ENCODE measurements at places on chromosomes 11 and 22. TPM values are rescaled to one million over a fixed set of nuclear protein-coding genes. Genes with fewer than 3 reads are reported as not detected.

Gene OR52N4
- total RNA-seq = not detected

Gene TMA7B
- not detected for total RNA-seq

Gene SMC1B
- total RNA-seq = not detected

Gene NOX4
- total RNA-seq = not detected

Gene TCN2
- total RNA-seq = 11.0 TPM

DNA sequence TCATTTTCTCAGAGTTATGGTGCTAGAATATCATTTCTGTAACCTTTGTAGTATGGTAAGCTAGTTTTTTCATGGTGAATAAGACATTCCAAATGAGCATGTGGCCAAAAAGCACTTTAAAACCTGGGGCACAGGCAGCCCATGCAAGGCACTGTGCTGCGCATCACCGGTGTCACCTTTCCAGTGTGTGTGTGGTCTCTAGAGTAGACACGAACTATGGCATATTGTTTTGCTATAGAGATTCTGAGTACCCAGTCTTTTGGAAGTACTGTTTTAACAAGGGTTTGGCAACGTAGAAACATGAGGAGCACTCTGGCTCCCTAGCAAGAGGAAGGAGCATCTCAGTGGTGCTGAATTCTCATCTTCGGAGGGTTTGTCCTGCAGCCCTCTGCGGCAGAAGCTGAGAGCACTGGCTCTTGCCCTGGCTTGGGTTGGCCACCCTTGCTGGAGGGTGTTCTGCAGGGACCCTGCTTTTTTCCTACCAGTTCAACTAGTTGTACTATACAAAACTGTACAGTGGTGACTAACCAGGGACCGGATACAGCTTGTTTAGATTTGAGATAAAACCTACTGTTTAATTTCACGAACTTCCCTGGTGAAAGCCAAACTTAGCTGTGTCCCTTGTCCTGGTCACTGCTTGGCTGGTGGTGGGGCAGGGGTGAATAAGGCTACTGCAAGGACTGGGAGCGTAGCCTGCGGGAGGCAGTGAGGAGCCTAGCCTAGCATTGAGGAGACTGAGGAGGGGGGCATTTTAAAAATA lies 135.7 kb downstream of the ATXN10 start:
- peaks cover 60% of the 10 kb centered on the region for H3K4me1 ChIP-seq
- H3K4me3 ChIP-seq = peak overlapping the region; percentile 18
- peak; percentile 28 for DNase-seq
- peak overlapping the region; percentile 53 for H3K27ac ChIP-seq
- peaks cover 36% of the 10 kb centered on the region for H3K36me3 ChIP-seq

- H3K27ac ChIP-seq = no peak overlapping the region
- DNase-seq = no peak
- H3K4me1 ChIP-seq = no peaks in the 10 kb centered on the region
- no peaks in the 10 kb centered on the region for H3K36me3 ChIP-seq
- no peaks in the 10 kb centered on the region for H3K27me3 ChIP-seq
These were observed 19.4 kb downstream of the SDHD start for GRCh38 chr11:112106070-112106469.

DNA sequence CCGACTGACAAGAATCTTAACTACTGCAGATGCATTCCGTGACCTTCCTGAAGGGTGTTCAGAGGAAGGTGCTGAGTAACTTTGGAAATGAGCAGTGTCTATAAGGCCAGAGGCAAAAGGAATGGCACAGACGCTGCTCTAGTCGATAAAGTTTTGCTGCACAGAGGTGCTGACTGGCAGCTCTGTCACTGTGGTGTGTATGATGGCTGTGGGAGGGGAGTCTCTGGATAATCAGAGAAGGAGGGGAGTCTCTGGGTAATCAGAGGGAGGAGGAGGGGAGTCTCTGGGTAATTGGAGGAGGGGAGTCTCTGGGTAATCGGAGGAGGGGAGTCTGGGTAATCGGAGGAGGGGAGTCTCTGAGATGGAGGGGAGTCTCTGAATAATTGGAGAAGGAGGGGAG lies 18.4 kb downstream of the PTDSS2 start:
- H3K4me1 ChIP-seq = peaks cover 10% of the 10 kb centered on the region
- peak overlapping the region; percentile 34 for H3K27ac ChIP-seq
- no peak for DNase-seq
- peaks cover 13% of the 10 kb centered on the region for H3K36me3 ChIP-seq

GRCh38 chr22:31344256-31344577 lies 1.9 kb downstream of the PATZ1 start:
- peak overlapping the region; percentile 93 for H3K27ac ChIP-seq
- peak overlapping the region; percentile 81 for H3K4me3 ChIP-seq
- no peak for DNase-seq
- H3K36me3 ChIP-seq = peaks cover 81% of the 10 kb centered on the region

DNA sequence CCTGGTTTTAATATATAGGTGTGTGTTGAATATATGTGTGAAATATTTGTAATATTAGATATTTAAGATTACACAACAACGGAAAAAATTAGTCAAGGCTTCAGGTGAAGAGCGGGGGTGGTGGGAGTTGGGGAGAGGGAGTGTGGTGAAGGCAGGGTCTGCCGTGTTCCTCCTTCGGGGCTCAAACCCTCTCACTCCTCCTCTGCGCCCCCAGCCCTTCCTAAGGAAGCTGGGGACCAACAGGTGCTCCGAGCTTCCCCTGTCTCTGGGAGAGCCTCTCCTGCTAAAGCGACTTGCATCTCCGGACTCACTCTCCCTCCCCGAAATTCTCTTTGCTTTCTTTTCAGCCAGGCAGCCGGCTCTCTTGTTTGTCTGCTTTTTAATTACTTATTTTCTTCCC lies 960 bp upstream of the CADM1 start:
- peaks cover 7% of the 10 kb centered on the region for H3K27me3 ChIP-seq
- no peak overlapping the region for H3K27ac ChIP-seq
- no peak overlapping the region for H3K4me3 ChIP-seq
- DNase-seq = no peak

DNA sequence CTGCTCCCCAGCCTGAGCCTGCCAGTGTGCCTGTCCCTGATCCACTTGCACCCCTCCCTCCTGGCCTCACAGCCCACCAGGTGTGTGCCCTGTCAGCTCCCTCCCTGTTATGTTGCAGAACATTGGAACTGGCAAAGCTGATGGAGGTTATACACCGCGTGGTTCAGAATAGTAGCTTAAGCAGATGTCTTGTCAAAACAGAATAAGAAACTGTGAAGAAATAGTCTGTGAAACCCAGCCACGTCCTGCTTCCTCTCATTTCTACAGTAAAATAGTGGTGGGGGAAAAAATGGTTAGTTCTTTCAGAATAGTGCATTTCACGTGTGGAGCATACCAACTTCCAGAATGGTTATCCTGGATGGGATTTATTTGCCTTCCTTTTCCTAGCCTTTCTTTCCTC lies 161.2 kb upstream of the NAV2 start:
- no peaks in the 10 kb centered on the region for H3K36me3 ChIP-seq
- H3K4me1 ChIP-seq = no peaks in the 10 kb centered on the region
- peaks cover 92% of the 10 kb centered on the region for H3K27me3 ChIP-seq
- no peak overlapping the region for H3K4me3 ChIP-seq

- H3K27ac ChIP-seq = peak overlapping the region; percentile 56
- H3K36me3 ChIP-seq = no peaks in the 10 kb centered on the region
- DNase-seq = peak; percentile 45
- H3K27me3 ChIP-seq = peaks cover 12% of the 10 kb centered on the region
- peak overlapping the region; percentile 30 for H3K4me3 ChIP-seq
These were observed 87.1 kb upstream of the TMEM45B start for GRCh38 chr11:129728581-129728980.

DNA sequence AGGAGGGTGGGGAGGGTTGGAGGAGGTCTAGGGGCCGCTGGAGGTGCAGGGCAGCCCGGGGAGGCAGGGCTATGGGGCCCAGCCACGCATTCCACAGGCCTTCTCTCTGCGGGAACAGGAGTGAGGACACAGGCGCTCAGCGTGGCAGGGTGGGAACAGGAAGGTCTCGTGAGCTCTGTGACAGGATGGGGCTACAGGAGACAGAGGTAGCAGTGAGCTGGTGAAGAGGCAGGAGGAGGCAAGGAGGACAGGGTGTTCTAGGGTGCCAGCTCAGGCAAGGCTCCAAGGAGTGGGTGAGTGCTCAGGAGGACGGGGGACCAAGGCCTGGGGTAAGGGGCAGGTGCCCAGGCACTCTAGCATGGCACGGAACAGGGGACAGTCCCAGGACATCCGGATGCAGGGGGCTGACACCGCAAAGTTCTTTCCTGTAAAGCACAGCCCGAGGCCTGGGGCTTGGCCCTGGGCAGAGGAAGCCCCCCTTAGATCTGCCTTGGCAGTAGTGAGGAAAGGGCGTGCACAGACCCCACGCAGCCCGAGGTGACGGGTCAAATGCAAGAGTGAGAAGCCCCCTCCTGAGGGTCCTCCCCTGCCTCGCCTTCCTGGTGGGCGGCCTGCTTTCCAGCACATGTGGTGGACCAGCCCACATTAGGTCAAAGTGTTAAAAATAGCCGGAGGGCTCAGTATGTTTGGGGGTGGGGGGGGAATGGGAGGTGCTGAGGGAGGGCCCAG lies 4.7 kb upstream of the NEAT1 start:
- H3K4me3 ChIP-seq = peak overlapping the region; percentile 72
- H3K27ac ChIP-seq = peak overlapping the region; percentile 99
- peaks cover 9% of the 10 kb centered on the region for H3K27me3 ChIP-seq
- DNase-seq = no peak
- H3K36me3 ChIP-seq = peaks cover 75% of the 10 kb centered on the region
- peaks cover 65% of the 10 kb centered on the region for H3K4me1 ChIP-seq

DNA sequence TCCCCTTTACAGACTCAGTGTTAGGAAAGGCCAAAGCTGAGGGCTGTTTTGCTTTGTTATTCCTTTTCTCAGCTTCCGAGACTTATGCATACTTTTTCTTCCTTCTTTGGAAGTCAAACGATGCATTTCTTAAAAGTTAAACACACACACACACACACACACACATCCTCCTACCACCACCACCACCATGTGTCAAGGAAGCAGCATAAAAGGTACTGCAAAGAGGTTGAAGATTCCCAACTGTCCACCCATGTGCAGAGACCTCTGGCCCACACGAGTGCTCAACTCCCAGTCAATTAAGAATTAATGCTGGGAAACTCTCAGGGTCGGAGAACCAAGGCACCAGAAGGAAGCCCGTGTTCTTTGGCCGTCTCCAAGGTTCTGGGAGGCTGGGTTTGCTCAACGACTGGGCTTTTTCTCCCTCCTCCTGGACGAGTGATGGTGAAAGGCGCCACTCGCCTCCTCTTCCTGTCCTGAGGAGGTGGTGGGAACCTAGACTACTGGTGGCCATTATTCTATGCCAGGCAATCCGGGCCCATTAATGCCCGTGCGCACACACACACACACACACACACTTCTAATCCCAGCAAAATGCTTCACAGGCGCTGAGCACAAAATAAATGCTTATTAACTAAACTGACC lies 15.1 kb downstream of the MN1 start:
- H3K4me1 ChIP-seq = no peaks in the 10 kb centered on the region
- DNase-seq = no peak
- H3K36me3 ChIP-seq = no peaks in the 10 kb centered on the region
- H3K27ac ChIP-seq = no peak overlapping the region
- H3K27me3 ChIP-seq = peaks cover 24% of the 10 kb centered on the region

DNA sequence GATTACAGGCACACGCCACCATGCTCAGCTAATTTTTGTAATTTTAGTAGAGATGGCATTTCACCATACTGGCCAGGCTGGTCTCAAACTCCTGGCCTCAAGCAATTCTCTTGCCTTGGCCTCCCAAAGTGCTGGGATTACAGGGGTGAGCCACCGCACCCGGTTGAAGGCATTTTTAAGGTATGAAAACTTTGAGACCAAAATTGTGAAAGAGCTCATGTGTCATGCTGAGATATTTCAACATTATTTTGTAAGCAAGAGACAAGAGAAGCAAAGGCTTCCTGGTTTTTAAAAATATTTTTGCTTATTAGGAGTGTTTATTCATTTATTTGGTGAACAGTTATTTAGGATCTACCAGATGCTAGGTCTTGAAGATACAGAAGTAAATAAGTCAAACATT lies 6.8 kb downstream of the NHERF4 start:
- no peak overlapping the region for H3K4me3 ChIP-seq
- H3K4me1 ChIP-seq = peaks cover 7% of the 10 kb centered on the region
- peaks cover 12% of the 10 kb centered on the region for H3K27me3 ChIP-seq
- DNase-seq = no peak
- H3K36me3 ChIP-seq = peaks cover 6% of the 10 kb centered on the region

GRCh38 chr22:32803020-32803737 lies 1.7 kb downstream of the TIMP3 start:
- DNase-seq = no peak
- peaks cover 53% of the 10 kb centered on the region for H3K27me3 ChIP-seq
- peak overlapping the region; percentile 86 for H3K4me3 ChIP-seq
- peaks cover 14% of the 10 kb centered on the region for H3K4me1 ChIP-seq

- no peaks in the 10 kb centered on the region for H3K4me1 ChIP-seq
These were observed 22.2 kb downstream of the CYB5R2 start for GRCh38 chr11:7651140-7651551.

DNA sequence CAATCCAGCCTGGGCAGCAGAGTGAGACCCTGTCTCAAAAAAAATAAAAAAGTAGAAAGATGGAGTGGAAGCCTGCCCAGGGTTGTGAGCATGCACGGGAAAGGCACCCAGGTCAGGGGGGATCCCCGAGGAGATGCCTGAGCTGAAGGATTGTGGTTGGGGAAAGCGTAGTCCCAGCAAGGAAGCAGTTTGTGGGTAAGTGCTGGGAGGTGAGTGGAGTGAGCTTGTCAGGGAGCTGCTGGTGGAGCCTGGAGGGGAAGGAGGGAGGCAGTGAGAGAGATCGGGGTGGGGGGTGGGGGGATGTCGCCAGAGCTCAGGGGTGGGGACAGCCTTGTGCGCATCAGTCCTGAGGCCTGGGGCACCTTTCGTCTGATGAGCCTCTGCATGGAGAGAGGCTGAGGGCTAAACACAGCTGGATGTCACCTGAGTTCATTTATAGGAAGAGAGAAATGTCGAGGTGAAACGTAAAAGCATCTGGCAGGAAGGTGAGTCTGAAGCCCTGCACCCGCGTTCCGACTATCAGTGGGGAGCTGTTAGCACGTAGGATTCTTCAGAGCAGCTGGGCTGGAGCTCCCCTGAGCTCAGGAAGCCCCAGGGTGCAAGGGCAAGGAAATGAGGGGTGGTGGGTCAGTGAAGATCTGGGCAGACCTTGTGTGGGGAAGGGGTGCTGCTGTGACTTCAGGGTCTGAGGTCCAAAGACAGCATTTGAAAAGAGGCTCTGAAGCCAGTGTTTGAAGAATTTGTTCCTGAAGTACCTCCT lies 10.2 kb downstream of the TMEM121B start:
- H3K36me3 ChIP-seq = no peaks in the 10 kb centered on the region
- H3K4me1 ChIP-seq = no peaks in the 10 kb centered on the region
- H3K27me3 ChIP-seq = peaks cover under 1% of the 10 kb centered on the region
- DNase-seq = no peak
- H3K4me3 ChIP-seq = no peak overlapping the region
- H3K27ac ChIP-seq = no peak overlapping the region

GRCh38 chr11:46679241-46680163 lies 20.9 kb downstream of the ARHGAP1 start:
- H3K27ac ChIP-seq = no peak overlapping the region
- H3K27me3 ChIP-seq = no peaks in the 10 kb centered on the region
- no peaks in the 10 kb centered on the region for H3K4me1 ChIP-seq

Measured in Calu3 (cell line).